Fibroblast of skin of right quadriceps (primary cell): ENCODE measurements at places on chromosomes 4 and X.

DNA sequence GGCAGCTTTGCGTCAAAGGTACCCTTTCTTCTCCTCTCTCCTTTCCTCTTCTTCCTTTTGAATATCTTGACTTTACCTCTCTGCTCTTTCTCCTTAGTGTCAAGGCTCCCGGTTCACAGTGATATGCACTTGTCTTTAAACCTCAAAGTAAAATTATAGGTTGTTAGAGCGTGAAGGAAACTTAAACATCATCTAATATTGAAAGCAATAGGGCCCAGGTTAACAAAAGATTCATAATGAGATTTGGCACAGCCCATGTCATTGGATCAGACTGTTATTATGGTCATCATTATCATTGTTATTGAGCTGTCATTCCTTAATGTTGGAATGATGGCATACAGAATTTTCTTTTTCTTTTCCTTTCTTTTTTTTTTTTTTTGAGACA is 32.5 kb downstream of the FTHL17 start:
- no peak for DNase-seq

- DNase-seq, result no peak
Measured at GRCh38 chrX:9802737-9803136, 16.5 kb downstream of the SHROOM2 start.

DNA sequence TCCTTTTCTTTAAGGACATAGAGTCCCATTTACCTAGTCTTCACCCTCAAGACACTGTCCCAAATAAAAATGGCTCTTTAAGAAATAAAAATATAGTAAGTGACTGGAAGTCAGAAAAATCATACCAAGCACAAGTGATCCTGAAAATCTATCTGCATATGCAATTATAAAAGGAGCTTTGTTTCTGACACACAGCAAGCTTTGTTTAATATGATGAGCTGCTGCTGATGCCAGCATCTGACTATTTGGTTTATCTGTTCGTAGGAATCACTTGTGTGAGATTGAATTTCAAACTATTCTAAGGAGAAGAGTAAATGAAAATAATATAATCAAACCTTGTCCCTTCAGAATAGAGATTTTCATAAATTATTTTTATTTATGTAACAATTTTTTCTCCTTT is 332.4 kb downstream of the PCDH7 start:
- DNase-seq, result no peak

- DNase-seq, result peak; percentile 36
Measured at GRCh38 chr4:2364654-2365053, 53.8 kb downstream of the ZFYVE28 start.

DNA sequence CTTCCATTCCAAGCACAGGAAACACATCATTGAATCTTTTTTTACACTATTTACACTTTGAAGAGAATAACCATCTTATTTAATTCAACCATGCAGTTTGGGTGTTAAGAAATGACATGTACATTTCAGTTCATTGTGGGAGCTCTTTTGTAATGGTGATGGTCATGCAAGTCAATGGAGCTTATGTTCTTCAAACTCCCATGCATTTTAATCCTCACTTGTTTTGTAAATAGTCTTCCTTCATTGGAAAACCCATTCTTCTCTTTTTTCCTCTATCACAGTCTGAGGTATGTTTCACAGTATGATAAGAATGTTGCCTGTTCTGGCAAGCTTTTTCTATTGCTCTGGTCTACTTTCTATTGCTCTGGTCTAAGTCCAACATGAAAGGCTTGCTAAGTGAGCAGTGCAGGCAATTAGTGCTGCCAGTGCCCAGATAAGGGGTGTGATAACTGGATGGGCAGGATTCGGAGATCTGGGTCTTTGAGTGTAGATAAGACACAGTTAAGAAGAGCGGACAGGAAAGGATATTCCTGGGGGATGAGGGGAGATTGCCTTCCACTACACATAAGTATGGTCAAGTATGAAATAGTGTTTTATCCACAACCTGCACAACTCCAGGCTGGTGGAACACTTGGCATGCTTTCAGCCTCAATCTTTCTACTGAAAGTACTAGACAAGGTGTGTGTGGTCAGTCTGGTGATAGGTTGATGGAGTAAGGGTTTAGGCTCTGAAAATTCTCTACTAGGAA is 17.1 kb downstream of the AFP start:
- DNase-seq, result no peak

GRCh38 chr4:151436093-151436518 is 27.1 kb downstream of the FHIP1A start:
- no peak for DNase-seq

- DNase-seq, result no peak
Measured at GRCh38 chr4:153210727-153211126, 6.5 kb downstream of the TRIM2 start.

DNA sequence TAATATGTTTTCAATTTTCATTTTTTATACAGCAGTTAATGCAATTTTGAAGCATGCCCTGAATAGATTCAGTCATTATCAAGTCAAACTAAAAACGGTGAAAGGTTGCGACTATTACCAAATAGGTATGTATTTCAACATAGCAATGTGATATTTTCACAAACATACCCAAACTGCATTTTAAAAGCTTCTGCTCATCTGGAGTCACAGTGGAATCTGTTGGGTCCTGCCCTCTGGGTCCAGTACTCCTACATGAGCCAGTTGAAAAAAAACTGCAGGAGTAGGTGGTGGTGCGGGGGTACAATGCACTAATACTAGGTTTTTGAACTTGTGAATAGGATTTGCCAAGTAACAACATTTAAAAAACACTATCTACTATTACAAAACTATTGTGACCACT is 938 bp downstream of the GPR34 start:
- DNase-seq, result no peak

DNA sequence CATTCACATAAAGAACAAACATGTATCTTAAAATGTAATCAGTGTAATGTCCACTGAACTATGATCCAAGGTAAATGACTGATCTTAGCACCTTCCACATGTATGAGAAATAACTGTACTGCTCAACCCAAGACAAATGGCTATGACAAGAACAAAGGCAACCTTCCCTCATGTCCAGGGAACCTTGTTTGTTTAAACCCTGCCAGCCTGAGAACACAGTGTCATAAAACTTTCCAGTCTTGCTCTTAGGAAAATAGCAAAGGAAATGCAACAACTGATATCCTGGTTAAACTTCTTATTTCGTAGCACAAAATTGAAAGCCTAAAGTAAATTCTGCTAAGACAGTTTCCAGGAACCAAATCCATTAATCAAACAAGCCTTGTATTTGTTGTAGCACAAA is 494.3 kb downstream of the IL15 start:
- no peak for DNase-seq

- no peak for DNase-seq
Measured at GRCh38 chr4:17085416-17085815, 187.0 kb upstream of the LDB2 start.

DNA sequence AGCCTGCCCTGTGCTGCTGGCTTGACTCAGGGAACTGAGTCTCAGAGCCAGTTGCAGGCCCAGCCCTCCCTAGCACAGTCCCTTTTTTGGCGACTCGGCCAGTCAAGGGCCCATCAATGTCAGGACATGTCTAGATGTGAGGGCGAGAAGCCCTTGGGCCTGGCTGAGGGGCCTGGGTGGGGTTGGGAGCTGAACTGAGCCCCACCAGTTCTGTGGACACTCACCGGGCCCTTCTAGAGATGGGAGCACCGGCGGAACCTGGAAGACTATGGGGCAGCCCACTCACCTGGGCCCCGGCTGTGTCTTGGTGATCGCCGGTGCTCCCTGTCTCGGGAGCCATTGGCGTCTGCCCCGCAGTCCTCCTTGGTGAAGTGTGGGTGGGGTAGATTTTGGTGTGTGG is 245.9 kb downstream of the AFAP1 start:
- no peak for DNase-seq

DNA sequence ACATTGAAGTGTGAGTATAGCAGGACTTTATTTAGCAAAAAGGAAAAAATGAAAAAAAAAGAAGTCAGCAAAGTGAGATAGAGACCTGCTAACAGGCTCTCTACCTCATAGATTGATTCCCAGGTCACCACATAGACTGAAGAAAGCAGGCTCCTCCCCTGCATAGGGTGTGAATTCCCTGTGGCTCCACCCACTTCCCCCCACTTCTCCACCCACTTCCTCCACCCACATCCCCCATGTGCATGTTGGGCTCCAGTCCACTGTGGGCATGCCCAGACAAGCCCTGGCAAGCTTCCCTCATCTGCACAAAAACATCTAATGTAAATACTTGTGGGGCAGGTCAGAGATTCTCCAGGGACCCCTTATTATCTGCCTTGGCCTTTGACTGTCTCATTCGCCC is 97.8 kb downstream of the TMEM47 start:
- DNase-seq, result peak; percentile 8

- DNase-seq, result no peak
Measured at GRCh38 chr4:108350332-108350731, 181.6 kb upstream of the LEF1 start.

DNA sequence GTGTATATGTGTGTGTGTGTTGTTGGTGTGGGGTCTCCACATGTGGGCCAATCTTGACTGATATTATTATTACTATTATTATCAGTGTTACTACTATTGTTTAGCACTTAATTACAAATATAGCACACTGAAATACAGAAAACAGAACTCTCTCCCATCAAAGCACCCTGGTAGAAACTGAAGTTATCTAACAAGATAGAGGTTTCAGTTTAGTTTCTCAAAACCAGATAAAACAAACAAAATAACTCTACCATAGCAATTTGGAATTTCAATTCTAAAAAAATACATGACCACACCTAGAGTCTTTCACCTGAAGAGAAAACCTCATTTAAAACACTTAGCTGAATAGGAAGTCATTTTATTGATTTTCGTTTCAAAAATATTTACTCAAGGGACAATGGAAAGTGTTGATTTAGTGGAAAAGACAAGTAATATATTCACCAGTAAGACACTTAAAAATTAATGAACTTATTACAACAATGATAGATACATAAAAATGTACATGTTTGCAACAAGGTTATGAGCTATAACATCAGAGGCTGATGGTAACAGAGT is 252.3 kb downstream of the PDHA2 start:
- DNase-seq, result no peak
